Hypothalamus (tissue), 51 donors: ENCODE measurements at places on chromosomes 5 and 9.

GRCh38 chr5:80725446-80725845 is 70.7 kb upstream of the DHFR start:
- DNase-seq: no peak

DNA sequence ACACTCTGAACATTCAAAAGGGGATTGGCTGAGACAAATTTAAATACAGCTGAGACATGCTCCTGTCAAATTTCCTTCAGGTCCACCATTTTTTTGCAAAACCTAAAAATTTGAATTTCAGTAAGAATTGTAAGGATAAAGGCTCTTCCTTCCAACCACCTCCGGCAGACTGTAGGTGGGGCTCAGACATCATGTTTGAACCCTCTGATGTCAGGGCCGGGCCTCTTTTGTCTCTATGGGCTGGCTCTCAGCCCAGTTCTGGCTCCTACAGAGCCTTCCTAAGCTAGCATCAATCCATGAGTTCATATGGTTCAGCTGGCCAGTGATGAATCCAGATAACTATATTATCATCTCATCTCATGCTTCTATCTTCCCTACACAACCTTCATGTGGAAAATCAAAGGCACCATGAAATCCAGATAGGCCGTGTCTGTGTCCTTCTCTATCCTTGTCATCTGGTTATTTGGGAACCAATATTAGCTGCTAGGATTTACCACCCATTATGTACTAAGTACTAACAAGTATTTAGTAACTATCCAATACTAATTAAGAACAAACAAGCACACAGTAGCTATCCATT is 44.2 kb downstream of the NIPSNAP3B start:
- DNase-seq: no peak

DNA sequence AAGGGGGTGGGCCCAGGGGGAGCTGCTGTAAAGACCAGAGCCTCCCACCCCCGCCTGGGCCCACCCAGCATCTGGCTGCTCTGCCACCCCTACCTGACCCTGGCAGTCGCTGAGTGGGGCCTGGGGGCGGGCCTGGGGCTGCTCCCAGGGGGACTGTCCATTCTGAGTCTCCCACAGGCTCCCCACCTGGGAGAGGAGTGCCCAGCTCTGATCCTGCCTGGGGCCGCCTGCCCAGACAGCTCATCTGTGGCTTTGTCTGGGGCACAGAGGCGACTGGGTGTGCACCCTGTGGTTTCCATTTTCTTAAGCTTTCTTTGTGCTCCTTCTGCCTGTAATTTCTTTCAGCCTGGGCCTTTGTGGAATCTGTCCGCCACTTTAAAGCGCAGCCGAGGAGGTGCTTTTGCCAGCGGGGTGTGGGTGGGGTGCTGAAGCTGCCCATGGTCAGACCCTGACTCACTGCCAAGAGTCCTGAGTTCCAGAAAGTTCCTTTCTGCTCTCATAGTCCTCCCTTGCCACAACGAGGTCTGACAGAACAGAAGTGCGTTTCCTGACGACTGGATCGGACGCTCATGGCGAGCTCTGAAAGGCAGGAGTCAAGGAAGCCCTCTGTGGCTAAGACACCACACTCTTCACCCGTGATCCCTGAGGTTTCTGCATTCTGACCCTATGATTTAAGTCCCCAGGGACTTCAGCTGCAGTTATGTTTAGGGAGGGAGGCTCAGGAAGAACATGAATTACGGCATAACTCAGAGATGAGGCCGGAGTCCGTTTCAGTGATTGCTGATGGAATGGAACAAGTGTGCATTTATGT is 225.0 kb downstream of the FANCC start:
- DNase-seq: no peak

GRCh38 chr9:136847826-136848392 is 1.3 kb upstream of the PHPT1 start:
- DNase-seq: no peak

DNA sequence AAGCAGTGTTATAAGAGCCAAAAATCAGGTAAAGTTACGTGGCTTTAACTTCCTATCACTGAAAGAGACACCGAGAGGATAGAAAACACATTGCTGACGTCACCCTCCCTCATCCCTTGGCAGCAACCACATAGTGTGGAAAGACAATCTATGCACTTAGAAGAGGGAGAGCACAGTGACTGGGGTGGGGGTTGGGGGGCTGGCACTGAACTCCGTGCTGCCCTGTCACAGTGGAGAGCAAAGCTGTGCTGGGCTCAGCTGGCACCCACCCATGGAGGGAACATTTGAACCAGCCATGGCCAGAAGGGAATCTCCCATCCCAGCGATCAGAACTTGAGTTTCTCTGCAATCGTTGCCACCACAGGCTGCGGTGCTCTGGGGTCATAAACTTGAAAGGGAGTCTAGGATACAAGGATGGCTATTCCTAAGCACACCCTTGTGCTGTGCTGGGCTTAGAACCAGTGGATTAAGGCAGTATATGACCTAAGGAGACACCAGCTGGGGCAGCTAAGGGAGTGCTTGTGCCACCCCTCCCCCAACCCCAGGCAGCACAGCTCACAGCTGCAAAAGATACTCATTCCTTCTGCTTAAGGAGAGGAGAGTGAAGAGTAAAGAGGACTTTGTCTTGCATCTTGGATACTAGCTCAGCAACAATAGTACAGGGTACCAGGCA is 73.4 kb downstream of the KIAA0825 start:
- DNase-seq: no peak

GRCh38 chr9:125649826-125650225 is 57.2 kb downstream of the MAPKAP1 start:
- no peak for DNase-seq

DNA sequence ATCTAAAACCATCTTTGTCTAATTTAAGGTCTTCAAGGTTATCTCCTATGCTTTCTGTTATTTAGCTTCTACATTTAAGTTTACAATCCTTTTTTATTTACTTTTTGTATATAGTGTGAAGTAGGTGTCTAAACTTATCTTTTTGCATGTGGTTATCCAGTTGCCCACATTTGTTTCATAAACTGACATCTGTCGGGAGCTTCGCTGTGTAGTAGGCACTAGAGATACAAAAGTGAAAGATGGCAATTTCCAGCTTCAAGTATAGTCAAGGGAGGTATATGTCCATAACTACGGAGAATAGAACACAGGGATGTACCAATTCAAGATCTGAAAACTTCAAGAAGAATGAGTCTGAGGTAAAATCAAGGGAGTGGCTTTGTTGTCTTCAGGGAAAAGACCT is 38.7 kb upstream of the ELL2 start:
- no peak for DNase-seq

GRCh38 chr5:31598640-31599611 is 40.0 kb upstream of the PDZD2 start:
- no peak for DNase-seq

- no peak for DNase-seq
These were observed 107.2 kb upstream of the MAMDC2 start for GRCh38 chr9:69936427-69936826.

- peak; percentile 11 for DNase-seq
These were observed 1.0 kb downstream of the ADAMTS19 start for GRCh38 chr5:129460936-129461710.

GRCh38 chr9:108569624-108570023 is 286.2 kb downstream of the ACTL7B start:
- DNase-seq: no peak

DNA sequence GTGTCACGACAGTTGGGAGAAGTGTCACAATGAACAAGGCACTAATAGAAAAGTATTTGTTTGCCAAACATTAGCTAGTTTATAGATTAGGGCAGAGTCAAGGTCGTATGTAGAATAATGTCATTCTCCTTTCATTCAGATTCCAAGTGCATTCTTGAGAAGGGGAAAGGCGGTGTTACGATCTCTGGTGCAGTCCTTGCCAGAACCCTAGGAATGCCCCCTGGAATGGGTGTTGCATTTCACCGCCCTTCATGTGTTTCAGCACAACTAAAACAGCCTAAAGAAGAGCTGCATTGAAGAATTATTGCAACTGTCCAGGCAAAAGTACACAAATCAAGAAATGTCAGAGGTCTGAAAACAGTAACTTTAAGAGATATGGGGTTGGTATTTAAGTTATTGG is 721.0 kb upstream of the WWC1 start:
- DNase-seq: no peak

- no peak for DNase-seq
These were observed 14.3 kb downstream of the PHF2 start for GRCh38 chr9:93590609-93591234.

DNA sequence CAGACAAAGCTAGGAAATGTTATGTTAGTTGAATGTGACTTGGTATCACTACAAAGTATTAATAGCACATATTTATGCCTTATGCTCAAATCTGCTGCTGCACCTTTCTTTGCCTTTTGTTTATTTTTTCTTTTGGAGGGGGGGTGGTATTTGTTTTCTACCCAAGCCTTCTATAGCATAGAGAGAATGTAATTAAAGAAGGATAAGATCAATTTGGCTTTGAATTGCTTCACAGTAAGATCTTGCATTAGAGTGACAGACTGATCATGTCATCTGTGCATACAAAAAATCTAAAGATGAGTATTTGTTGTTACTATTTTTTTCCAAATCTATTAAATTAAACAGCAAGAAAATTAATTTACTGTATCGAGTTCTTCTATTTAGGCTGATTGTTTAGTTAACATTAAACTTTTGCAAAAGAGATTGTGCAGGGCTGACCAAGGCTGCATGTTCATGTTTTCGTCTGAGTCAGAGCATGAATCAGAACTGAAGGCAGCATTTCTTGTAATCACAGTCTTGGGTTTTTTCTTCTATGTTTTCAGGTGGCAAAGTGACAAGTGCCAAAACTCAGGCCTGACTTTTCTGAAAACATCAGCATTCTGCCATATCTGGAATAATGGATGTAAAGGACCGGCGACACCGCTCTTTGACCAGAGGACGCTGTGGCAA is 1007.1 kb upstream of the WWC1 start:
- DNase-seq: no peak

GRCh38 chr9:116432051-116432450 is 255.1 kb upstream of the TRIM32 start:
- DNase-seq: no peak
